ENCODE measurements at places on chromosomes 1 and 21.
A peak's percentile ranks its signal among the peaks of the same experiment; 100 is the strongest.

- no peak for DNase-seq
Measured at GRCh38 chr1:108043707-108044106, 78.7 kb upstream of the VAV3 start.

DNA sequence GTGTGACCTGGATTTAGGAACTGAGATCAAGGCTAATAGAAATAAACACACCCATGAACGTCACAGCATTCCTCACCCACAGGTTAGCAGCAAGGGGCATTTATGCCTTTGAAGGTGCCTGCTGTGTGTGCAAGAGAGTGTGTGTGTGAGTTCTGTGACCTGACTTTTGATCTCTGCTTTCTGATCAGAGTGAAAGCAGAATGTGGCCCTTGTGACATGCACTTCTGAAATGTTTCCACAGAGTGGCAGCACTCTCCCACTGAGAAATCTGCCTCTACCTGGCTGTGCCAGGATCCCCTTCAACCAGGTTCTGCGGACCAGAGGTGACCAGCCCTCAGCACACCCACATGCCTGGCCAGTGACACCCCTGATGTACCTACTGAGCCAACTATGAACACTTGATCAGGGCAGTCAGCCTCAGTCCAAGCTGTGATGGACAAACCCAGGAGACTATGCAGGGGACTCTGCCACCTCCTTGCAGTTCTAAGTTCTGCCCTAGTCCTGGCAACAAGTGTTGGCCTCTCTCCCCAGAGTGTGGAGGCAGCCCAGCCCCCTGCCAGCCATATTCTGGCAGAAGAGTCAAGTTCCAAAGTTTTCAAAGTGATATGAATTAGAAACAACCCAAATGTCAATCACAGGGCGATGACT is 41.0 kb downstream of the RXRG start:
- DNase-seq = no peak

GRCh38 chr1:42479621-42480020 is 16.5 kb downstream of the CCDC30 start:
- DNase-seq = no peak

- DNase-seq = no peak
Measured at GRCh38 chr1:85351202-85351828, 74.9 kb upstream of the BCL10 start.

- DNase-seq = no peak
Measured at GRCh38 chr1:36961062-36961615, 73.2 kb downstream of the GRIK3 start.

- no peak for DNase-seq
Measured at GRCh38 chr1:204992998-204993314, 50.1 kb upstream of the CNTN2 start.

DNA sequence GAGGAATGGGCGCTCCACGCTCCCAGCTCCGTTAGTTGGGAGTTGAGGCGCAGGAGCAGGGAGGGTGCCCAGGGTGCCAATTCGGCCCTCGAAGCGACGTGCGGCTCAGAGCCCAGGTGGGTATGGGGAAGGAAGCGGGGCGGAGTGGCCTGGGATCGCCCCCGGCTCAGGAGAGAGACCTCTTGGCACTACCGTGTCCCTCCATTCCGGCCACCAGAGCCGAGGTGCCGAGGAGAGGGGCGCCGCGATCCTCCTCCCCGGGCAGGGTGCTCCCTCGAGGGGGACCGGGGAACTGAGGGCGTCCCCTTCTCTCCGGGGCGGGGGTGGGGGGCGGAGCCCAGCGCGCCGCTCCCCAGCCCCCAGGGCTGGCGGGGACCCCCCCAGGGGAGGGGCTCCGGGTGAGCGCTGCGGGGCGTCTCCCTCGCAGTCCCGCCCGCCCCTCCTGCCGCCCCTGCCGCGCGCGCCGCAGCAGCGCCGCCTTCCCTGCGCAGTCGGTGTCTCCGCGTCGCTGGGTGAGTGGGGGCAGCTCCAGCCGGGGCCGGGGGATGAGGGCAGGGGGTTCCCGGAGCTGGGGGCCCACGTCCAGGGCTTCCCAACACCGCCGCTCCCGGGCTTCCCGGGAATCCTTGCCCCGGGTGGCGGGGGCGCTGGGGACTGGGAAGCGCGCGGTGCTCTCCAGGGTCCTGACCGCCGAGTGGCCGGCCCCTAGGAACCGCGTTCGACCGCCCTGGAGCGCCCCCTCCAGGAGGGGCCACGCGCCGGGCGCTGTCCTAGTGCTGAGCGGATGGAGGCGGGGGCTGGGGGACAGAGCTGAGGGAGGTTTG is at the start of gene HPCA:
Gene HPCA (plus strand): TSS at position 488 of the 824 bp plus-strand sequence. CDS start 2,408 bp downstream, outside the sequence.
- DNase-seq = peak; percentile 63

- no peak for DNase-seq
Measured at GRCh38 chr1:172883387-172883791, 167.4 kb downstream of the TNFSF18 start.

DNA sequence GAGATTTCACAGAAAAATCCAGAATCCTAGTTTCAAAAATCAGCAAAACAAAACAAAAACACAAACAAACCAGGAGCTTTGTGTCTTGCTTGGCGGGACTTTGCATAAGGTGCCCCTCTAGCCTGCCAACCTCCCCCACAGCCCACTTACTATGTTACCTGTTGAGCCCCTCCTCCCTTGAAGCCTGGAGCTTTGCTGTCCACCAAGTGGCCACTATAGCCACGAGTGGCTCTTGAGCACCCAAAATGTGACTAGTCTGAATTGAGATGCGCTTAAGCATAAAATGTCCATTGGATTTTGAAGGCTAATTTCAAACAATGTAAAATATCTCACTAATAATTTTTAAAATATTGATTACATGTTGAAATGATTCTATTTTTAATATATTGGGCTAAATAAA is 12.2 kb downstream of the TFAP2E start:
- no peak for DNase-seq

DNA sequence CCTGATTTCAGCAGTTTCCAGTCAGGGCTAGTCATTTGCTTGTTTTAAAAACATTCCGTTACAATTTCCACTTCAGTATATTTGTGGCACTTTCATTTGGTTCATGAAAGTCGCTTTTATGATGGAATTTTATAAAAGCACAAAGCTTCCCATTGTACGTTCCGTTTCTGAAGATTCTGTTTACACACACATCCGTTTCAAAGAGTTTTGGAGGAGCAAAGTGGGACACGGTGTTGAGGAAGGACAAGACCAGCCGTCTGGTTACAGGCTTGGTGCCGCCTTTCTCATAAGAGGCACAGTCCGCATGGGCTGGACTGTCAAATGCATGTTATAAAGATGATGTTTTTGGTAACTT is 60.3 kb downstream of the FAAP20 start:
- DNase-seq = no peak

DNA sequence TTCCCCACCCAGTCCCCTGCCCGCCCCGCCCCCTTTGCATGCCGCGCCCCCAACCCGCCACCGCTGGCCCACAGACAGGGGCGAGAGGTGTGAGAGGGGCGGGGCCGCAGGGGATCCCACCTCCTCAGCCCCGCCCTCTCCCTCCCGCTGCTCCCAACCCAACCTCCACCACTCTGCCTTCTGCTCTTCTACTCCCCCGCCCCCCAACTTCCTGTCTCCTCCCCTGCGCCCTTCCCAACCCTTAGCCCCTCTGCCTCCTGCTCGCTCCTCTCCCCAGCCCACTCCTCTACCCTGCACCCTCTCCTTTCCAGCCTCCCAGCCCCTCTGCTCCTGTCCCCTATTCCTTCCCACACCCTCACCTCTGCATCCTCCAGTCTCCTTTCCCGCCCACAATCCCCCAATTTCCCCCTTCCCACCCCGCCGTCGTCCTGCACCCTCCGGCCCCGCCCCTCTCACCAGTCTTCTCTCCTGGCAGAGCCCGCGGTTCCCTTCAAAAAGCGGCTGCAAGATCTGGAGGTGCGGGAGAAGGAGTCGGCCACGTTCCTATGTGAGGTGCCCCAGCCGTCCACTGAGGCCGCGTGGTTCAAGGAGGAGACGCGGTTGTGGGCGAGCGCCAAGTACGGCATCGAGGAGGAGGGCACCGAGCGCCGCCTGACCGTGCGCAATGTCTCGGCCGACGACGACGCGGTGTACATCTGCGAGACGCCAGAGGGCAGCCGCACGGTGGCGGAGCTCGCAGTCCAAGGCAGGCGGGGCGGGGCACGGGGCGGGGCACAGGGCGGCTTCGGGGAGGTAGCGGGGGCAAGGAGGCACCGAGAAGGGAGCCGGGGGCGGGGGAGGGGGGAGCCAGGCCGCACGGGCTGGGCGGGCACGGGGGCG is 5.4 kb downstream of the OBSCN start:
- DNase-seq = peak; percentile 86

- no peak for DNase-seq
Measured at GRCh38 chr1:26779098-26779668, 8.6 kb upstream of the PIGV start.

- no peak for DNase-seq
Measured at GRCh38 chr21:27024301-27024700, 57.4 kb upstream of the ADAMTS5 start.

DNA sequence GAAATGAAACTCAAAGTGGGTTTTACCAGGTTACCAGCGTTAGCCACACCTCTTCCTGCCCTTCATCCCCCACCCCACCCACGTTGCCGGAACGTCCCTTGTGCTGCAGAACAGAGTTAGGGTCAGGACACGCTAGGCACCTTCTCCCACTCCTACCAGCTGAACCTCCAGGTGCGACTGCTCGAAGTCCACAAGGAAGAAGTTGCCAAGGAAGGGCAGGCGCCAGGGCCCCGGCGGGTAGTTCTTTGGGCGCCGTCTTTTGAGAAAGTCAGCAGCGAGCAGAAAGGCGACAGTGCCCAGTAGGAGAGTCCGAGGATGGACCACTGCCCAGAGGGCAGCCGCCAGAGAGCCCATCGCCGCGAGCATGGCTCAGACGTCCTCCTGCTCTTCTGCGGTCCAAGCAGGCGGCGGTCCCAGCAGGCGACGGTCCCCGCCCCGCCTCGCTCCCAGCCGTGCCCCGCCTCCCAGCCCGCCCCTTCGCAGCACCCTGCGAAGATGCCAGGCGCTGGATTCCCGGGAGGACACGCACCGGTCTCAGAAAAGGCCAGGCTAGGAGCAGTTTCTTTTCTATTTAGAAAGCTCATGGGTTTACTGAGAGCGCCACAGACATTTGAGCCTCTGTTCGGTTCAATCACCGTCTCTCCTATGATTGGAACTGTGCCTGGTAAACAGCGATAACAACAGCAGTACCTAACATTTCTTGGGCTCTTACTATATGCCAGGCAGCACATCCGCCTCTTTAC is at the start of gene CYP2J2:
Gene CYP2J2 (minus strand): TSS at position 393 of the 743 bp plus-strand sequence. CDS start 27 bp downstream, at position 366.
- peak; percentile 66 for DNase-seq

- no peak for DNase-seq
Measured at GRCh38 chr1:161390559-161390858, 22.8 kb upstream of the CFAP126 start.

- DNase-seq = no peak
Measured at GRCh38 chr1:22636353-22636752, at the start of gene C1QA. Gene C1QA (plus strand): TSS chr1:22636628. CDS start chr1:22637617, 989 bp downstream.
